ENCODE measurements at places on chromosomes 7 and 10.

DNA sequence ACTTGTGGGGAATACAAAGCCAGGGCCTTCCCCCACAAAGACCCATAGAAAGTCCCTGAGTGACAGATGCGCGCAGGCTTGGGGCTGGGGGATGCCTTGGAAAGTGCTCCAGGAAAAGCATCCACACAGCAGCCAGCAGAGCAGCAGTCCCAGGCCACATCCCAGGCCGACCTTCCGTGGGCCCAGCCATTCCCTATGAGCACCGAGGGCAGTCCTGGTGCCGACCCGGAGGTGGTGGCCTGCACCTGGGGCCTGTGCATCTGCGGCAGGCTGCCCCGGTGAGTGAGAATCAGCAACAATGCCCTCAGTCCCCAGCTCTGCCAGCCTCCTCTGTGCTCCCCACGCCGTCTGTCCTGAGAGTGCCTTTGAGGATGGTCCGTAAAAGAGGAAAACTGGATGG, 26.4 kb downstream of the ASB13 start:
- no peak for DNase-seq

DNA sequence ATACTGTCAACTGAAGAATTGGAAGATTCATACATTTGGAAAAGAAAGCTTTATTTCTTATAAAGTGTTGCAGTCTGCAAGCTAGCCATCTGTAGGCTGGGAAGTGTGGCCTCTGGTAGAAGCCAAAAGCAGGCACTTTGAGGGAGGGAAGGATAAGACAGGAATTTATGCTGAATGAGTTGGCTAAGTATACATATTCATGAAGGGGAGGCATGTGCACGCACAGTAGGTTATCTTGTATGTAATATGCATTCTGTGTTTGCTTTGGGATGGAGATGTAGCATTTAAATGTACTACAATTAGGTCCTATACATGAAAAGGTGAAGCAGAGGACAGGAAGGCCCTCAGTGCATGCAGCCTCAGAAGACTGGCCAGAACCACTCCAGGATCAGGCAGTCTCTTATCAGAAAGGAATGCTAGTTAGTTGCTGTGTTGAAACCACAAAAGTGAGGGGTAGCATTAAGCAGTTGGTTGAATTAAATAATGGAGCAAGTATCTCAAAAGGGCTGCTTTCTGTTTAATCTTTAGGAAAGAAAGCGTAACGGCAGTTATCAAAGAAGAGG, 40.9 kb downstream of the MYO3A start:
- DNase-seq = no peak

DNA sequence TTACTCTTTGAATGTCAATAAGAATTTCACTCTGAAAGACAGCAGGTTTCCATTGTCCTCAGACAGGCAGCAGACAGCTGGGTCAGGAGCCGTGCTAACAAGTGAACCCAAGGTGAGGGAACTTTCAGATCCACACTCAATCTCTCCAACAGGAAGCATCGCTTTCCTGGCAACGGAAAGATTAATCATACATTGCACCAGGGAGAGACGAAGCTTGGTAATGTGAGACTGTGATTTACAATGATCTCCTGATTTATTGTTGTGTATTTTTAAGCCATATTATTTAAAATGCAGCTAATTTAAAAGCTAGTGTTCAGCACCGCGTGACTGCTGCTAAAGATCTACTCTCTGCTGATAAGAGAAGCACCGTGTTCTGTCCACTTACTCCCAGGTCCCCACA, 17.5 kb upstream of the NOM1 start:
- no peak for DNase-seq

- peak; percentile 37 for DNase-seq
Observed at GRCh38 chr7:139854803-139855497, 25.9 kb downstream of the TBXAS1 start.

GRCh38 chr7:8254215-8254614, 7.8 kb downstream of the ICA1 start:
- DNase-seq = no peak

- DNase-seq = peak; percentile 18
Observed at GRCh38 chr10:132684164-132684891, 101.6 kb downstream of the NKX6-2 start.

GRCh38 chr10:122733443-122733842, 33.8 kb upstream of the C10orf120 start:
- DNase-seq = no peak

GRCh38 chr10:28463141-28463540, 69.8 kb upstream of the WAC start:
- DNase-seq = no peak

DNA sequence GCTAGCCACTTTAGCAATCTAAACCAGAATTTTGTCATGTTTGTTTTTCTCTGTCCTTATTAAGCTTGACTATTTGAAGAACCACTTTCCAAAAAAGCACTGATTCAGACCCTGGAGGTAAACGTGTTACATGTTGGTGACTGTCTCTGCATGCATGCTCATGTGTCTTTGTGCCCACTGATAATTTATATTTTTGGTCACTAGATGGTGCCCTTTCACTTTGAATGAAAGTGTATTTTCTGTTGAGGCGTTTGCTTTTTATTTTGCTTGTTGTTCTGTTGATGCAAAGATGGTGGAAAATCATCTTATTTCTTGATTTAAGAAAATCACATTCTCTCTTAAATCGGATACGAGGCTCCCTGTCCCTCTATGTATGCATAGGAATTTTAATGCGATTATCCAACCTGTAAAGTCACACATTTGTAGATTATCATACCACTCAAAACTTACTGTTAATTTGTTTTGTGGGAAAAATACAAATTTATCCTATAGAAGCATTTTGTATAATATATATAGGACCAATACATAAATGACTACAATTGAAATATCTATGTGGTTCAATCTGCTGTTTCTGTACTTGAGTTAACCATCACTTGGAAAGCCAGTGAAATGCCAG, 269.3 kb downstream of the BICC1 start:
- no peak for DNase-seq
